AG08395 (cell line): ENCODE measurements at places on chromosomes 2 and 18.

DNA sequence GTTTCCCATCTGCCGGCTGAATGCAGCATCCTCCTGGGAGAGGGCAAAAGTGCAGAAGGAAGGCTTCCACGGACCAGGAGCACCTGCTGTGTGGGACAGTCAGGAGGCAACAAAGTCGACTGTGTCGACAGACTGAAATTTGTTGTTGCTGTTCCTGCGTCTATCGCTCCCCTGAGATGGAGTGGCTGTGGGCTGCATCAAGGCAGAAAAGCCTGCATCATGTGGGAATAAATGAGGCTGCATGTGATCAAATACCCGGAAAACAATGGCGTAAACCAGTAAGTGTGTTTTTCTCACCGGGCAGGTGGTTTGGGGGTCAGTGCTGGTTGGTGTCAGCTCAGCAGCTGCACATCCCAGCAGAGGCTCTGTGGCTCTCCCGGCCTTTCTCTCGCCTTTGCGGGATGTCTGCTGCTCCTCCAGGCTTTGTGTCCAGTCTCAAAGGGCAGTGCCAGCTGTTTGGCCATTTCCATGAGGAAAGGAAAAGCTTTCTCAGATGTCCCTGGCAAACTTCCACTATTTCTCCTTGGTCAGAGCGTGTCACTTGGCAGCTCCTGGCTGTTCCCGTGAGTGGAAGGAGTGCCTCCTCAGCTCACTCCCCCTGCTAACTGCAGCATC, 262.4 kb downstream of the NDUFA10 start:
- no peak for DNase-seq

DNA sequence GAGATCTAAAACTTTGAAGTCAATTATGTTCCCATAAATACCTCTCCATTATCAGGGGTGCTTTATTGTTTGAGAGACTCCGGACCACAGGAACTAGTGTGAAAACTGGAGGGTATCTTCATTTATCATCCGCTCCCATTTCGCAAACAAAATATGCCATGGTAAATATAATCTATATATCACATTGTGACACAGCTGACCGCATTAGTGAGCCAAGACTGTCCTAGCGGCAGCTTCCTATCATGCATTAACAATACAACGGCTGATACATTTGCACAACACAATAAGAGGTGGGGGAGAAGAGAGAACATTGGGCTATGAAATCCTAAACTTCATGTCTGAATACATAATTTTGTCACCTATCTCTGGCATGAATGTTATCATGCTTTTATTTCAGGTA, 29.5 kb downstream of the BCL11A start:
- DNase-seq: no peak

- peak; percentile 46 for DNase-seq
These were observed 24.7 kb downstream of the IL1B start for GRCh38 chr2:112811841-112812306.

DNA sequence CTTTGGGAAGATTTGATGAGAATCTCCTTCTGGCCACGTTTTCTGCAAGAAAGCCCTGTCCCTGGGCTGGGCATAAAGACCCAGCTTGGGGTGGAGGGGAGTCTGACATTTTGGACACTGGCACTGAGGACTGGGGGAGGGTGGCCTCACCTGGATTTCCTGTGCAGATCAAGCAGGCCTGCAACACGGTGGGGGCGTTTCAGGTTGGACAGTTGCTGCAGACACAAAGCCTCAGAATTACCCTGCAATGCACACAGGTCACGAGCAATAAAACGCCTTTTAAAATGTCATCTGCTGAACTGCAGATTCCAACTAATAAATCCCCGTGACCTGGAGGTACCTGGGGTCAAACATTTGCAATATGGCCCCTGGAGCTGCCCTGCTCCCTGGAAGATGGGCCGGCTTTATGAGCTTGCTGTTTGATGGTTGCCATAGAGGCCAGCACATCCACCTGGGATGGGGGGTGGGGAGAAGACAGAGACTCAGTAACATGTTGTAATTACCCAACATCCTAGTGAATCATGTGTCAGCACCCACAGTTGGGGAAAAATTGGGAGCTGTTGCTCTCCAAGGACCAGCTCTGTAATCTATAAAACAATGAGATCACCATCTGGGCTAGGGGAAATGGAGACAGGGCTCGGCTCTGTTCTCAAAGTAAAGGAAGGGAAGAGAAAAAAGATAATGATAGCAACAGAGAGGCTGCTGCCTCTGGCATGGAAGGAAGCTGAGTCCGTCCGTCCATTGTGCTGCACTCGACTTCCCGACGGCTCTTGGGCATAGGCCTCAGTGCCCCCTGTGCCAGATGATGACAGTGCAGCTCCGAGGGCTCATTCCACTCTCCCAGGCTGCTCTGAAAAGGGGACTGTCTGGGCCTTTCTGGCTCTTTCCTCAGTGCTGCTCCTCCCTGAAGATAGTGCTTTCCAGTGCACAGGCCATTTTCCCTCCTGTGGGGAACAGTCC, 340.3 kb downstream of the CYRIA start:
- no peak for DNase-seq

- no peak for DNase-seq
These were observed 1669.3 kb downstream of the SUCLG1 start for GRCh38 chr2:82789851-82790205.

- DNase-seq: no peak
These were observed 679.5 kb downstream of the KCNJ3 start for GRCh38 chr2:155377931-155378444.
